KBM-7 (cell line): ENCODE measurements at places on chromosomes 3 and 15.

- DNase-seq = no peak
Measured at GRCh38 chr15:63381301-63382204, at the start of gene CA12. CA12 (minus strand) TSS chr15:63381846; CDS start chr15:63381720, 126 bp downstream.

DNA sequence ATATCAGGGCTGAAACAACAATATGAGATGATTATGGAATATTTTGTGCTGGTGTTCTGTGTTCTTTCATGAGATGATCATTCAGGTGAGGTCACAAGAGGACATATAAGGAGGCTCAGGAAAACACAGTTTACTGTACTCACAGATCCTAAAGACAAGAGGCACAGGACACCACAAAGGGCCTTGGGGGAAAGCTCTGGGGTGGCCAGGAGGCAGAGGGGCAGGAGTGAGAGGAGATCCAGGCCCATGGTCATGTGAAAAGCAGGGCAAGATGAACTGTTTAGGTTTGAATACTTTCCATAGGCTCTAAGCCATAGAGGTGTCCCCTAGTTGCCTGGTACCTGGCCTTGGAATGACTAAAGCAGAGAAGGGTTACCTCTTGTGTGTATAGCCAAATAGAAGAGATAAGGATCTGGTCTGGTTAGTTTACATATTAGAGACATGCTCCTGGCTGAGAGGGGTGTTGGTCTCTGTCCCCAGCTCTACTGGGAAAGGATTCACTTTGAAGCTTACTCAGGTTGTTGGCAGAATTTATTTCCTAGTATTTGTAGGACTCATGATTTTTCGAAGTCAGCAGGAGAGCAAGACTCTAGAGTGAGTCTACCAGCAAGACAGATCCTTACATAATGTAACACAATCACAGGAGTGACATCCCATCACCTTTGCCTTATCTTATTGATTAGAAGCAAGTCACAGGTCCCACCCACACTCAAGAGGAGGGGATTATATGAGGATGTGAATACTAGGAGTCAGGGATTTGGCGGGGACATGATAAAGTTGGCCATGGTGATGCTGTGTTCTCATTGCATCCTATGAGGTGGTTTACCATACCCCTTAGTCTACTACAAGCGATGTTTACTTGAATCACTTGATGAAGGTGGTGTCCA lies 11.3 kb upstream of the TM4SF1 start:
- no peak for DNase-seq

DNA sequence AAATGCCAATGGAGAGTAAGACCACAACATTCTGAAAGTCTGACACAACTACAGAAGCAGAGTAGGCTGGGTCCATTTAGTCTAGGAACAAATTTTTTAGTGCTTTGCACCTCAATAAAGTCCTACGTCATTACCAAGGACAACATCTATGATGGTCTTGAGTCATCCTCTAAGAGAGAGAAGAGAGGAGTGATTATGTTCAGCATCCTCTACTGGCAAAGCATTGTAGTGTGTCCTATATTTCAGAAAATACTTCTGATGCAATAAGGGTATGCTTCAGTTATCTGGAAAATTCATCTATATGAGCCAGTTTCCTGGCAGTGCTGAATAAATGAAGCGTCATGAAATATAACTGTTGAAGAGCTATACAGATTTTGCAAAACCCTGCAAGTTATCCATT lies 95.6 kb downstream of the P2RY1 start:
- DNase-seq = no peak

DNA sequence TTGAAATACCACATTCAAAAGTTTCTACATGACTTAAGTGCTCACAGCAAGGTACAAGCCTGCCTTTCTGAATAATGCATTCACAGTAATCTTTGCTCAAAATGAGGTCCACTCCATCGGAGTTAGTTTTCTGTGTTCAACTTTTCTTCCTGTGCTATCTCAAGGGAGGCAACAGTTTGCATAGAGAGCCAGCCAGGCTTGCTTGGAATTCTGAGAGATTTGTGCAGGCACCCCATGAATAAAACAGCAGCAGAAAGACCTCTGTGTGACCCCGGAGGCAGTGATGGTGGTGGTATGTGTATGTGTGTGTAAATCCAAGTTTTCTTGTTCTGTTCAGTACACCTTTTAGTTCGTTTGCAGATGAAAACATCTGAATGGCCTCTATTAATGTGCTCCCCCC lies 124.0 kb downstream of the ADAMTS9 start:
- no peak for DNase-seq

DNA sequence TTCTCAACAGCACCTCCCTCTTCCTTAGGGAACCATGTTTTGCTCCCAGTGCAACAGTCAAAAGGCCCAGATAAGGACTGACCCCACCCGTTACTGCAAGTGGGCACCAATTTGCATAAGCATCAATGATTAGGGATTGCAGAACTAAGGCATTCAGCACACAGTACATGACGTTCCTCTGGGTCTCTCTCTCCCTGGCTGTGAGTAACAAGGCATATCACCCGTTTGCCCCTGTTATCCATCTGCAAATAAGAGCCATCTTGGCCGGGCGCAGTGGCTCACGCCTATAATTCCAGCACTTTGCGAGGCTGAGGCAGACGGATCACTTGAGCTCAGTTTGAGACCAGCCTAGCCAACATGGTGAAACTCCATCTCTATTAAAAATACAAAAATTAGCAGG lies 18.8 kb downstream of the MAGI1 start:
- DNase-seq = no peak

- no peak for DNase-seq
Measured at GRCh38 chr15:25789211-25789610, 73.9 kb downstream of the ATP10A start.

- DNase-seq = no peak
Measured at GRCh38 chr3:3734881-3735280, 64.3 kb upstream of the LRRN1 start.

GRCh38 chr3:69770976-69771634 lies 31.8 kb downstream of the MITF start:
- DNase-seq = no peak

DNA sequence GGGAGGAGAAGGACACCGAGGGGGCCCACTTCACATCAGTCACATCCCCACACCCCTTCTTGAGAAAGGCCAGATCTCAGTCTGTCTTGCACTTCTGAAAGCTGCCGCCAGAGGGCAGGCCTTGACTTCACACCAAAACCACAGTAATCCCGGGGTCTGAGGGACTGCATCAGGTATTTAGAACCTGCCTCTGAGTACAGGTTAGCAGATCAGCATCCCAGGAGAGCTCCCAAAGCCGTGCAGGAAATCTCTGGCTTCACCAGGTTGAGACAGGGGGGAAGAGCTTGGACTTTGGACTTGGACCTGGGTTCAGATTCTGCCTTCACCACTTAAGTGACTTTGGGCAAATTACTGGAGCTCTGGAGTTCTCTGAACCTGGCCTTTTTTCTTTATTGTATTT lies 50.3 kb downstream of the LHFPL4 start:
- peak; percentile 91 for DNase-seq

DNA sequence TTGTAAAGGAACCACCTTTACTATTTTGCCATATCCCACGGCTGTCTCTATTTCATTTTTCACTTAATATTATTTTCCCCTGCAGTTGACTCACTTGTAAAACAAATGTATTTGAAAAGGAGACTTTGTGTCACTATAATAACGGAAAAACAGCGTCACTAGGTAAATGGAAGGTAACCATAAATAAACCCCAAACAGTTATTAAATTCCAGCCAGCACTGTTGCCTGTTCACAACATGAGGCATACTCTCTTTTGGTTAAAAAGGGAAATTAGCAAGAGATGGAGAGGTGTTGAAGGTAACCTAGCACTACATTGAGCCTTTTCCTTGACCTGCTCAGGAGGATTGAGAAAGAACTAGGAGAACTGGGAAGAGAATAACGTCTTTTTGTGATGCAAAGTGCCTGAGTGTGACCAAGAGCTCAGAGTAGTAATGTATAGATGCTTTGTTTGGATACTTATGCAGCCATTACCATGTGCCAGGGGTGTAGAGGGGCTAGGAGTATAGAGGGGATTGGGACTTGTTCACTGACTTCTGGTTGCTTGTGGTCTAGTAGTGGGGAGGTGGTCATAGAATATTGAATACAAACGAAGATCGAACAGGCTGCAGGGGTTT lies 19.6 kb downstream of the FLNB start:
- no peak for DNase-seq

DNA sequence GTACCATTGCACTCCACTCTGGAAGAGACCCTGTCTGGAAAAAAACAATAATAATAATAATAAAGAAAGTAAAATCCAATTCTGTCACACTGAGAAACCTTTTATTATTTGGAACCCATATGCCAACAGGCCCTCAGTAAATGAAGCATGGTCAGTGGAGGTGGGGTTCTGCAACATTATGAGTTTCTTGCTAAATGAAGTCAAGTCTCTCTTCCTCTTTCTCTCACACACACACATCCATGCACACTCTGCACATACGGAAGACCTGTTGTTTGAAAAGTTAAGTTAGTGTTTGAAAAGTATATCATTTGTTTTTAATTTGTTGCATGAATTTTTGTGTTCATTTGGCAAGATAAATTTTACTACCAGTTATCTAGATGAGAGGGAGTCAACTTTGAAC lies 27.8 kb downstream of the GAP43 start:
- DNase-seq = no peak

GRCh38 chr3:114319453-114319852 lies 25.6 kb downstream of the TIGIT start:
- no peak for DNase-seq

DNA sequence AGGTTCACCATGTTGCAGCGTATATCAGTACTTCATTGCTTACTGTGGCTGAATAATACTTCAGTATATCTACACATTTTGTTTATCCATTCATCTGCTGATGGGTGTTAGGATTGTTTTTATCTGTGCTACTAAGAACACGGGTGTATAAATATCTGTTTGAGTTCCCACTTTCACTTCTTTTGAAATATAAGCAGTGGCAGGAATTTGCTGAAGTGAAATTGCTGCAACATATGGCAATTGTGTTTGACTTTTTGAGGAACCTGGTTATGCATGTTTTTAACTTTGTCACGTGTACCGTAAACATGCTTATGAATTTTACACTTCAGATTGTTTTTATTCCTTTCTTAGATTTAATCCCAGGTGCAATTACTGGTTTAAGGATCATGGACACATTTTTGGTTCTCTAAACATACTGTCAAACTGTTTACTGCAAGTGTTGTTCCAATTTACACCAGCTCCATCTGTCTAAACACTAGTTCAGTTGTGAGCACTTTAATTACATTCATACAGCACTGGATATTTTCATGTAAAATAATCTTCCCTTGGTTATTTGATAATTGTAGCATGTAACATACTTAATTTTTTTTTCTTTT lies 23.1 kb downstream of the TRAK1 start:
- DNase-seq = no peak

- no peak for DNase-seq
Measured at GRCh38 chr15:98142572-98142971, 182.1 kb downstream of the ARRDC4 start.

DNA sequence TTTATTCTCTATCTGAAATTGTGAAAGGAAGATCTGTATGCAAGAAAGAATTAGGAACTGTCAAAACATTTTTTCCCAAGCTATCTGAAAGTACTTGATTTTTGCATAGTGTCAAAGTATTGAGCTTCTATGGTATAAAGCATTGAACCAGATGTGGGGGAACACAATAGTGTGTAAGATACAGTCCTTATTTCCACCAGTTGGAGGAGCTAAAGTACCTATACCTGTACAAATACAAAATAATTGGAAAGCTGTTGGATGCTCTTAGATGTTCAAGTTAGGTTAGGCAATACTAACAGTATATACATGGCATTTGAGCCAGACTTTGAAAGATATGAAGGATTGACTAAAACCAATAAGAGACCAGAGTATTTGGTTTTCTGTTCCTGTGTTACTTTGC lies 148.4 kb downstream of the B3GALNT1 start:
- peak; percentile 50 for DNase-seq

- no peak for DNase-seq
Measured at GRCh38 chr15:69253156-69253555, 45.6 kb upstream of the PAQR5 start.

DNA sequence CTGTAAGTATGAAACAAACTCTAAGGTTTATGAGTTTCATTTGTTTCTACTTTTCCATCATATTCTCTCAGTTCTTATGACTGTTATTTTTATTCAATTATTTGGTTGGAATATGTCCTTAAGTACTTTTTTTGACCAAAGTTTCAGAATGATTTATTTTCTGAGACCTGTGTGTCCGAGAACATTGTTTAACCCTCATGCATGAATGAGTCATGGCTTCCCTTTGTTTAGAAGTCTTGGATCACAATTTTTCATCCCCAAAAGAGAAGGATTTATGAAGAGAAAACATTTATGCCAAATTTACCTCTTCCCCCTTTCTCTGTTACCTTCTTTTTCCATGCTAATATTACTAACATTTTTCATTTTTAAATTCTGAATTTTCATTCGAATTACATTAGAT lies 518.0 kb upstream of the NR2F2 start:
- DNase-seq = no peak

DNA sequence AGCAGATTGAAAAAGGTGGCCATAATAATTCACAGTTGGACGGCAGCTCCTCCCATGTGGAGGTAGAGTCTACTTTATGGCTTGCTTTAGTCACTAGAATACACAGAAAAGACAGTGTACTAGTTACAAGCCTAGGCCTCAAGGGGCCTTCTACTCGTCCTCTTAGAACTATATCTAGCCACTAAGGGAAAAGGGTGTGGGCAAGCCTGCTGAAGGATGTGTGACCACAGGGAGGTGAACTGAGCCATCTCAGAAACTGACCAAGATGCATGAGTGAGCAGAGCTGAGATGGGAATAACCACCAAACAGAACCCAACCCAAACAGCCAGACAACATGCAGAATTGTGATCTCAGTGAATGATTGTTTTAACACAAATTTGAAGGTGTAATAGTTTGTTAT lies 335.6 kb upstream of the LMCD1 start:
- no peak for DNase-seq

- DNase-seq = no peak
Measured at GRCh38 chr15:43879386-43880355, 52.9 kb downstream of the WDR76 start.

DNA sequence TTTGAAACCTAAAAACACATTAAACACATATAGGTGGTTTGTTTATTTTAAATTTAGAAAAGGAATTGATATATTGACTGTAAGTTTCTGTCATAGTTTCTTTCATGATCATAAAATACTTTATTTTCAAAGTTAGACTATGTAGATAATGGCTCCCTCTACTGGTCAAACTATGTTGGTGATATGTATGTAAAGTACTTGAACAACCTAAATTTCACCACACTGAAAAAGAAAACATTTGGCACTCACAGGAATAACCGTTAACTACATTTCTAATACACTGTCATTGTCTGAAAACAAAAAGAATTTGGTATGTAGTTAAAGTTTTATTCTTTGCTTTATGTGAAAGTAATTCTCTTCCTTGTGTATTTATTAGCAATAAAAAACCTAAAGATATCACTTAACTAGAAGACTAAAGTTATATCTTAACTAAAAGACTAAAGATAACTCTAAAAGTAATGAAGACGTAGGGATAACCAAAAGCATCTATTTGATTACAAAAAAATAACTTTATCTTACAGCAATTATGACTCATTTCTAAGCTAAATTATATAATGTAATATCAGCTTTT lies 427.5 kb downstream of the VGLL3 start:
- DNase-seq = peak; percentile 40

DNA sequence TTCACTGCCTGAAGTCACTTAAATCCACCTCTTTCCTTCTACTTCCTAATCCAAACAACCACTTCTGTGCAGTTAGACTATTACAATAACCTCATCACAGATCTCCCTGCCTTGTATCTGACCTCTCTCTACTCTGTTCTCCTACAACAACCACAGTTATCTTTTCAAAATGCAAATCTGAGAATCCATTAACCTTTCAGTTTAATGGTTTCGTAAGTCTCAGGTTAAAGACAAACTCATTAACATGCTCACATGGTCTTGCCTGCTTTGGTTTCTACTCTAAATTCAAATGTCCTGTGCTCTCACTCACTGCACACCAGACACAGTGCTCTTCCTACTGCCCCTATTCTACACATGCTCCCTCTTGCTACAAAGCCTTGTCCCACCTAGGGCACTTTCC lies 406.5 kb upstream of the THBS1 start:
- DNase-seq = no peak
